Activated naive CD4-positive, alpha-beta T cell (primary cell): ENCODE measurements at places on chromosomes 11 and 22.

DNA sequence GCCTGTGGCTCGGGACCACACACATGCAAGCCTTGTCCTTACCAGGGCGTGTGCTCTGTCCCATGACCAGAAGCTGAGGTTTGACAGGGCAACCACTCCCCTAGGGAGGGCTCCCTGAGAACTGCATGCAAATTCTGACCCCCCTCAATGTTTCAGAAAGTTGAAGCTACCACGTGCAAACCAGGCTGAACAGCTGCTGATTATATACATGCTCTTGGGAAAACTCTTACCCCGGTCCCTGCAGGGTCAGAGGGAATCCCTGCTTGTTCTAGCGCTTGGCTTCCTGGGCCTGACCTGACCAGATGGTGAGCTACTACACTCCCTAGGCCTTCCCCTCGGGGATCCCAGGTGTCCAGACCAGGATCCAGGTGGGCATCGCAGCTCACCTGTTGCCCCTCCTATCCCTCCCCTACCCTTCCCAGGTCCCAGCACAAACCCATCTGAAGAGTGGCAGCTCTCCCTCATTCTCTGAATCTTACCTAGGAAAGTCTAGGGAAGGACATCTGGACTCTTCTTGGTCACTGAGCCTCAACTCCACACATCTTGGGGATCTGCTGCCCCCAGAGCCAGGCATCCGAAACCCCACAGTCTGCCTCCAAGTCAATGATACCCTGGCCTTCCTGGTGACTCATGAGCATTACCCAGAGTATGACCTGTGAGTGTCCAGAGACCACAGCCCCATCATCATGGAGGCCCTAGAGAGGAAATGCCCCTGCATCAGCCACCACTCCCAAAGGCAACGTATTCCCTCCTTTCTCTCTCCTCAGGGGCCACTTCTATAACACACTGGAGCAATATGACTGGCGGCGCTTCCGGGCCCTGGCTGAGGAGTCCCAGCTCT, 61.5 kb downstream of the BTG4 start:
- no peak for DNase-seq

GRCh38 chr11:16572945-16573344, 165.5 kb upstream of the C11orf58 start:
- DNase-seq, result no peak

- DNase-seq, result no peak
These were observed 227.4 kb downstream of the CADM1 start for GRCh38 chr11:115276799-115277198.

- no peak for DNase-seq
These were observed 791.3 kb upstream of the KIRREL3 start for GRCh38 chr11:127791844-127792243.

DNA sequence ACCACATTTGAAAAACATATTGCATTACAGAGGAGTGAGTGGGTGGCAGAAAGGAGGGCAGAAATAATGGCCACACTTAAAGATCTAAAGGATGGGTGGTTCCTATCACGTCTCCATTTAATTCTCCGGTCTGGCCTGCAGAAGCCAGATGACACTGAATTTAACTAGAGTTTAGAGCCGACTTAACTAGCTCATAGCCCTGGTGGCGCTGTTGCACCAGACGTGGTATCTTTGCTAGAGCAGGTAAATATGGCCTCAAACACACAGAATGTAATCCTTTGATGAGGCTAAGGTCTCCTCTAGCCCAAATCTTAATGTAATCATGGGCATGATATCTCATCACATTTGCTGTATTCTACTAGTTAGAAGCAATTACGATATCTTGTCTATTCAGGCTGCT, 51.5 kb upstream of the GAL start:
- no peak for DNase-seq

GRCh38 chr22:23255506-23256170, 75.3 kb downstream of the BCR start:
- DNase-seq, result no peak

DNA sequence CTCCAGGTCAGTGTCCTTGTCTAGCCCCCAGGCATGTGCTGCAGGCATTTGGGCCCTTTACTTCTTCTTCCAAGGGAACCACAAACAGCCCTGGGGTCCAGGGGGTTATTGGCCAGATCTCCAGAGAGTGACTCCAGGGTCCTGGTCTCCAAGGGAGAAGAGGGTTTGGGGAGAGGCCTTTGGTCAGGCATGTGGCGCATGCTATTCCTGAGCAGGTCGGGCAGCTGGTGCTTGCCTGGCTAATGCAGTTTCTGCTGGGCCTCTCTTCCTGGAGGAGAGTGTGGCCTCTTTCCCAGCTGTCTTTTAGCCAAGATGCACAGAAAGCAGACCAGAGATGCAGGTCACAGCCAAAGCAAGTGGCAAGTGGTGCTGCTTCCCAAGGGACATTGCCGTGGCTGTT, 3.8 kb upstream of the RFPL2 start:
- no peak for DNase-seq

GRCh38 chr11:36069576-36070212, 125.8 kb downstream of the LDLRAD3 start:
- no peak for DNase-seq

DNA sequence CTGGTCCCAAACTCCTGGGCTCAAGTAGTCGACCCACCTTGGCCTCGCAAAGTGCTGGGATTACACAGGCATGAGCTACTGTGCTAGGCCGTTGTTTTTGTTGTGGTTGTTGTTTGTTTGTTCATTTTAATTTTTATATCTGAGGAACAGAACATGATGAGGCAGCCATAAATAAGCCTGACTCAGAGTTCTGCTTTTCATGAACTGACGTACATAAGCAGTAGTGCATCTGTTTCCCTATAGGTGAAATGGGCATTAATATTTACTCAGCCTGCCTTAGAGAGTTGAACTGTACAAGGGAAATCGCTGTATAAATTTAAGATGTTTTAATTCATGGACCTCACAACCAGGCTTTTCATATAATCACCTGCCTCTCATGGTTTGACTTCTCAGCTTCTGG, 80.5 kb downstream of the PDHX start:
- no peak for DNase-seq

- no peak for DNase-seq
These were observed 90.4 kb upstream of the SLC25A18 start for GRCh38 chr22:17472932-17473331.

GRCh38 chr11:30914143-30914762, 328.1 kb upstream of the MPPED2 start:
- DNase-seq, result no peak

- no peak for DNase-seq
These were observed 6.8 kb downstream of the CABP7 start for GRCh38 chr22:29726512-29727130.

DNA sequence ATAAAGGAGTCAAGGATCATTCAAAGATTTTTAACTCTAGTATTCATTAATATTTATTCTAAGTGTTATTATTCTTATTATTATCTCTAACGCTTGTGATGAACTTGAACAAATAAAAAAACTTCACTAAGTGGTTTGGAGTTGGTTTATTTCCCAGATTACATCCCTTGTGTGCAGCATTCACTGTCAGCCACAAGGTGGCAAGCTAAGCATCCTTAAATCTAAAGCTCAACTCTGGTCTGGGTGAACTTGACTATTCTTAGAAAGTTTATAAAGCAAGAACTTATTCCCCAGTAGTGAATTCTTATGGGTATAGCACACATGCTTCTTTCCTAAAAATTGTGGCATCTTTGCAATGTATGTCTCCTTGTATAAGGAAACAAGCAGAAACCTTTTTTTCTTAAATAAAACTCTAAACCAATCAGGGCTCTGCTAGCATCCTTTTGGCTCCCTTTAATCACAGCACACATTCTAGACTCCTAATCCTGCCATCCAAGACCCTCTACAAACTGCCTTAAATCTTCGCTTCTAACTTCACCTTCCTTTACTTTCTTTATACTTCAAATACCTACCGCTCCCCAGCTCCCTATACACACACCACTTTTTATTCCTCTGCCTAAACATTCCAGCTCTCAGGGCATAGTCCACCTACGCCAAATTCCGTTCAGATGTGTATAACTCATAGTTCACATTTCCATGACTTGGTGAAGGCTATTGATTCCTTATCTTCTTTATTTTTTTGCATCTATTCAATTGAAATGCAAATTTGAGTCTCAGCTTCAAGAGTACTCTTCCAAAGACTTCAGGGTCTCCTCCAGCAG, 1068.8 kb downstream of the DLG2 start:
- DNase-seq, result no peak

DNA sequence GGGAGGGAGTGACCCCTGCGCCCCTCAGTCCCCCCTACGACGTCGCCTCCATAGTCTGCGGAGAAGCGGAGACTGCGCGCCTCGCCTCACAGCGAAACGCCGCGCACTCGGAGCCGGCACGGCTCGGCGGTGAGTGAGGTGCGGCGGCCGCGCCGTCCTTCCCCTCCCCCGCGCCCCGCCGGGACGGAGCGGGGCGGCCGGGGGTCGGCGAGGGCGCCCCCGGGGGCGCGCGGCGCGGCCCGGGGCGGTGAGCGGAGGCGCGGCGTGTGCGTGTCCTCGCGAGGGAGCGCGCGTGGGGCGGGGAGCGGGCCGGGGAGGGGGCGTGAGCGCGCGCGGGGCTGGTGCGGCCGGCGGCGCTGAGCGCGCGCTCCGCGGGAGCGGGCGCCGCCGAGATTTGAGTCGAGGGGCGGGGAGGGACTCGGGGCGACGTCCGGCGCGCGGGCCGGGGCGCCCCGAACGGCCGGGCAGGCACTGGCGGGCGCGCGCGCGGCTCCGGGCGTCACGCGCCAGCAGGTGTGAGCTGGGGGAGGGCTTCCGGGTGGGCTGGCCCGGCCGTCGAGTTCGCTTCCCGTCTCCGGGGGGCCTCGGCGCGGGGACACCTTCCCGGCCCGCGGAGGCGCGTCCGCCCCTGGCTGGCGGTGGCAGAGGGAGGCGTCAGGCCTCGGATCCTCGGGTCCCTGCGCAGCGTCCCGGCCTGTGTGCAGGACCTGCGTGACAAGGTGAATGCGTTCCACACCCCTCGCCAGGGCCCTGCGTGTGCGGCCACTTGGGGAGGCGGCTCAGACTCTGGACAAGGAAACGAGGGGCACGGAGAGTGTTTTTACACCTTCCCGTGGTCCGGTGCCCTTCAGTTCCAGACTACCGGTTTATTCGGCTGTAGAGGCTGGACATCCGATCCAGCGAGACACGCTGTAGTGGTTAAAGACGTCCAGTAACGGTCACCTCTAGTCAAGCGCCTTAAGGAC, 50.4 kb downstream of the FAM83F start:
- peak; percentile 72 for DNase-seq

- DNase-seq, result no peak
These were observed 83.6 kb downstream of the KCNJ1 start for GRCh38 chr11:128783513-128783912.

- DNase-seq, result no peak
These were observed 35.2 kb downstream of the APOL5 start for GRCh38 chr22:35752863-35753189.

DNA sequence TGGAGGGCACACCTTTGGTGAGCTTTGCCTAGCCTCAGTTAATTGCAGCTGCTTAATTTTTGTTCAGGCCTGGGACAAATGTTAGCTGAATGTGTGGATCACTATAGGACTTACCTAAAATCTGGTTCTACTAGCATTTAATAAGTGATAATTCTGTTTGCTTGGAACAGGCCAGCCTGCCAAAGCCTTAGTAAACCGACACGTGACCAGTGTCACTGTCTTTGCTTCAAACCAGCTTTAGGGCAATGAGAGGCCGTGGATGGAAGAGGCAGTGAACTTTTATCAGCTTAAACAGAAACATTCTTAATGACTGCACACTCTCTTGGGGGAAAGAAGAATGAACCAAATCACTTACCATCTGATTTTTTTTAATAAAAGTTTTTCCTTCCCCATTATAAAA, 10.8 kb downstream of the PARVA start:
- no peak for DNase-seq

- no peak for DNase-seq
These were observed 54.9 kb downstream of the MTNR1B start for GRCh38 chr11:93024369-93024768.

DNA sequence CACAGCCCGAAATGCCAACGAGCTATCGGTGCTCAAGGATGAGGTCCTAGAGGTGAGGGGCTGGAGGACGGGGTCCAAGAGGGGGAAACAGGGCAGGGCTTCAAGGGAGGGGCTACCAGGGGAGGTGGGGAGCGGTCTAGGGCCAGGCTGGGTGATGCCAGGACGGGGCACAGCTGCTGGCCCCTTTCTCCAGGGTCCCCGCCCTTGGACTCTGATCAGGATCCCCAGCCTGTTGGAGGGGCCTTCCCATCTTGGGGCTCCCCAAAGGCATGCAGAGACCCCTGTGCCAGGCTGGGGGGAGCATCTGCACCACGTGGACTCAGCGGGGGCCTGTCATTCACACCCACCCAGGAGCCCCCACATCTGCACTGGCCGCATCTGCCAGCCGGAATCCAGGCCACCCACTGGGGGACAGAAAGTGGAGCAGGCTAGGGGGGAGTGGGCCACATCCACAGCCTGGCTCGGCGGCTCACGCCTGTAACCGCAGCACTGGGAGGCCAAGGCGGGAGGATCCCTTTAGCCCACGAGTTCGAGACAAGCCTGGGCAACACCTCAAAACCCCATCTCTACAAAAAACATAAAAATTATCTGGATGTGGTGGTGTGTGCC, 18.9 kb downstream of the EPS8L2 start:
- no peak for DNase-seq

DNA sequence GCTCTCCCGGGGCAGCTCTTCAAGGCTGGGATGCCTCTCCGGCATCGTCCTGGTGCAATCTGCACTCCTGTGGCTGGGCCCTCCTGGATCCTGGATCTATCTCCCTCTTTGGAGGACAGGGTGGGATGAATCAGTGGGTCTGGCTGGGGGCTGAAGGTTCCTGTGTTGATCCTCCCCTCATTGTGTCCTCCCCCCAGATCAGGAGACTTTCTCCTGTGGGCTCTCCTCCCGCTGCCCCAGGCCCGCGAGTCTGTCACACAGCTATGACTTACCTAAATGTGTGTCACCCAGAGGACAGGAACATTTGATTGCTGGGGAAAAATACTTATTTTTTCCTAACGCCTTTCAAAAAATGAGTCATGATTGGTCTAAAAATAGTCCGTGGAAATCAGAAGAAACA, 106.8 kb upstream of the NECTIN1 start:
- DNase-seq, result no peak

DNA sequence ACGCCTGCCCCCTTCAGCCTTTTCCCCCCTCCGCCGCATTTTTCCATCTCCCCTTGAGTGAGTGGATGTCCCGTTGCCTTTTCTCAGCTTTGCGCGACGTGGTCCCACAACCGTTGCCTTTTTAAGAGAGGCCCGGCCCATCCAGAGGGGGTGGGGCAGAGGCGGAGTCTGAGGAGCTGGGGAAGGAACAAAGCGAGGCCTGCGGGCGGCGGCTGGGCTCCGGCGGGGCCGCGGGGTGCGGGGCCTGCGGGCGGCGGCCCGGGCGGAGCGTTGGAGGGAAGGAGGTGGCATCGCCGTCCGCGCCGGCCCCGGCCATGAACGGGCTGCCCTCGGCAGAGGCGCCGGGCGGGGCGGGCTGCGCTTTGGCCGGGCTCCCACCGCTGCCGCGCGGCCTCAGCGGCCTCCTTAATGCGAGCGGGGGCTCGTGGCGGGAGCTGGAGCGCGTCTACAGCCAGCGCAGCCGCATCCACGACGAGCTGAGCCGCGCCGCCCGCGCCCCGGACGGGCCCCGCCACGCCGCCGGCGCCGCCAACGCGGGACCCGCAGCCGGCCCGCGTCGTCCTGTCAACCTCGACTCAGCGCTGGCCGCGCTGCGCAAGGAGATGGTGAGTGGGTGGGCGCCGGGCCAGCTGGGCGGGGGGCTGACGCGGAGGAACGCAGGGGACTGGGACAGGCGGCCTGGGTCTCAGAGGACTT, at the start of gene FAM89B:
FAM89B (plus strand) TSS at position 183 of the 696 bp plus-strand sequence; CDS start at position 315, 132 bp downstream.
- peak; percentile 57 for DNase-seq
